Smooth muscle cell of the brain vasculature (primary cell): ENCODE measurements at places on chromosomes 1 and 21.

DNA sequence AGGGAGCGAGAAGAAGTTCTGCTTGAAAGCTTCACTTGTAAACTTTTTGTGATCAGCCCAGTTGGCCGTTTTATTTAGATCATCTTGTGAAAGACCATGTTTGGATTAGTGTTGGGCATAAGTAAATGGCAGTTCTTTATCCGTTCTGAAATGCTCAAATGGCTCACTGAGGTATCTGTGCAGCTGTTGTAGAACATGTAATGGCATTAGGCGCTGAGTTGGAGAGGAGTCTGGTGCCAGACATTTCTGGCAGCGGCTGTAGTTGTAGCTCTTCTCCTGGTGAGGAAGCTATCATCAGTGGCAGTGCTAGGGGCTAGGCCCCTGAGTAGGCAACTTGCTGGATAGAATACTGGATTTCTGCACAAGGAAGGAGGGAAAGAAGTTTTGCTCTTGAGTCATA is 321.6 kb downstream of the LMO4 start:
- DNase-seq: no peak

DNA sequence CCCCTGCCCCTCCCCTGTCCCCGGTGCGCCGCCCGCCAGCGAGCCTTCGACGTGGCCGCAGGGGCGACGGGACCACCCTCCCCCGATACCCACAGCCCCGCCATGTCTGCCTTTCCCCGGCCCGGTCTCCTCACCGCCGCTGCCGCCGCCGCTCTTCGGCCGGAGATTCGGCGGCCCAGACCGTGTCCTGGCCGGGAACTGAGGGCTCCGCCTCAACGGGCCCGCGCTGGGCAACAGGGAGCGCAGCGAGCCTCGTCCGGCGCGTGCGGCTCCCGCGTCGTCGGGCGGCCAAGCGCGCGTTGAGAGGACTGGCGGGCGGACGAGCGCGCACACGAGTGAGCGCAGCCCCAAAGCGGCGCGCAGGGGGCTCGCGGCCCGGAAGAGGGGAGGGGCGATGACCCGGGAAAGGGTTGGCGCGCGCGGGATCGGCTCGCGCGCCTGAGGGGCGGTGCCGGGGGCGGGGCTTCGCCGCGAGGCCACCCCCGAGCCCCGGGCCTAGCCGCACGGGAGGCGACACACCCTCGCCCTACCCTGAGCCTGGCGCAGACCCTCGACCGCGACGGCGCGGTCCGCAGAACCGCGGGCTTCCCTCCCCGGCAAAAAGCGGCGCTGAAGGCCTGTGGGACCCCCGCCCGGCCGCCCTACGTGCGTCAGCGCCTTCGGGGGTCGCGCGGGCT is at the start of gene BTG3:
TSS of gene BTG3 (minus strand) at position 337 of the 677 bp plus-strand sequence. CDS start 3,757 bp downstream, outside the sequence.
- peak; percentile 56 for DNase-seq

- no peak for DNase-seq
Measured at GRCh38 chr1:179876300-179876715, 1.3 kb downstream of the TOR1AIP2 start.

GRCh38 chr1:79811173-79811572 is 804.6 kb upstream of the ADGRL4 start:
- no peak for DNase-seq

- no peak for DNase-seq
Measured at GRCh38 chr1:46549697-46550681, 1.5 kb downstream of the KNCN start.

DNA sequence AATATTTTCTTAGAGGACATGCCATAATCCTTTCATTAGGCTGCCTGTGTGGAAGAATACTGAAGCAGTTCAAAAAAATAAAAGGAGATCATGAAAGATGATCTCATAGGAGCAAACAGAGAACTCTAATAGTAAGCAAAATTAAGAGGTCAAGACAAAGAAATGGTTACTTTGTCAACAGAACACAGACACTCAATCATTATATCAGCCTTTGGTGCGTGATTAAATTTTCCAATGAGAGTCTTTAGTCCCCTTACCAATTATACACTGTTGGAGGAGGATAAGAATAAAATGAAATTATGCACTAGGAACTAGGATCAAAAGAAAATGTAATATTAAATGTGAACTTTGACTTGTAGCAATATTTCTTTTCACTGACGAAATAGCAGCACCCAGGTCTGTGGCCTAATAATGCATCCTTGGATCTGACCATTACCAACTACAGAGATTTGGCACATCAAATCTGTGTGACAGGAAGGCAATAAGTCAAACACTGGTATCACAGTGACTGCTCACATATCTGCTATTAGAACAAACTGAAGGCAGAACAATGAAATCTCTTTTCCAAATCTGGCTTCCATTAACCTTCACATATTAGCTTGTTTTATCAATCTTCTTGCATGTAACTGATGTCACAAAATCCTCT is 1812.9 kb downstream of the PLA2G4A start:
- DNase-seq: no peak

DNA sequence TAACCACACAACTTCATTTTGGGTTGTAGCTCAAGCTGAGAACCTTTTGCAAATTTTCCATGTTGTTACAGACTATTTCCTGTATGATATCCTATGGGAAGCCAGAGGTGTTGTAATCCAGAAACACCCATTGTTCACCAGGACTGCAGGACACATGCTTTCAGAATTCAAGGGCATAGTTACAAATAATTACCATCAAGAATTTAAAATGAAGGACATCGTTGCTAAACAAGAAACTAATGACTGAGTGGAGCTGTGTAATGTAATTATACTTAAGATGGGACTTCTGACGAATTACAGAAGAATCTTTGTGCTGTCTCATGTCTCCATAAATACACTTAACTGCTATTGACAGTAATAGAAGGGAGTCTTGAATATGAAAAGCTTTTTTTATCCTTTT is 47.6 kb upstream of the HOOK1 start:
- no peak for DNase-seq

DNA sequence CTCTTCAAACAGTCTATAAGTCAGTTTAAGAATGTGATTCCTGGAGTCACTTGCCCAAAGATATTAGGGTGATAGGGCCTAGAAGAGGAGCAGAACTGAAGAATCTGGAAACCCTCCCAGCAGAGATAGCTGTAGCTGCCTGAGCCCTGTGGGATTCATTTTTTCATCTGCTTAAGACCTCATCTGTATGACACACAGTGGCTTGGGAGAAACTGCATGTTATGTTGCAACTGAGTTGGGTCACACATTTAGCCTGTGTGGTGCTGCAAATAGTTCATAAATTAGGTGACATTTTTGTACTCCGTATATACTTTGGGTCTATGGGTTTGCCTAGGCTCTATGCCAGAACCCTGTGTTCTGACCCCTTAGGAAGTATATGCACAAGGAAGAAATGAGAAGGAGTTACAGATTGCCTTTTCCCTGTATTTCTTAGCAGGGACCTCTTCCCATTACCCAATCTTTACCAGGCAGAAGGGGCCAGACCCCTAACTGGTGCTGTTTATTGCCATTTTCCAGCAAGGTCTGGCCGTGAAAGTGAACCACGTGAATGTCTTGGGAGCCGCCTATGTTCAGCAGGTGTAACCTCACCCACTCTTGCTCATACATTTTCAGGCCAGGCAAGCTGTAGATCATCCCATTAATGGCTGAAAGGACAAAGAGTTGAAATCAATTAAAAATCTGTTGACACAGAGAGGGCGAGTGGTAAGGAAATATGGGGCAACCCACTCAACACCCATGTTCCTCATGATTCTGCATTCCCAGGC is 41.9 kb upstream of the SLC19A2 start:
- DNase-seq: no peak

DNA sequence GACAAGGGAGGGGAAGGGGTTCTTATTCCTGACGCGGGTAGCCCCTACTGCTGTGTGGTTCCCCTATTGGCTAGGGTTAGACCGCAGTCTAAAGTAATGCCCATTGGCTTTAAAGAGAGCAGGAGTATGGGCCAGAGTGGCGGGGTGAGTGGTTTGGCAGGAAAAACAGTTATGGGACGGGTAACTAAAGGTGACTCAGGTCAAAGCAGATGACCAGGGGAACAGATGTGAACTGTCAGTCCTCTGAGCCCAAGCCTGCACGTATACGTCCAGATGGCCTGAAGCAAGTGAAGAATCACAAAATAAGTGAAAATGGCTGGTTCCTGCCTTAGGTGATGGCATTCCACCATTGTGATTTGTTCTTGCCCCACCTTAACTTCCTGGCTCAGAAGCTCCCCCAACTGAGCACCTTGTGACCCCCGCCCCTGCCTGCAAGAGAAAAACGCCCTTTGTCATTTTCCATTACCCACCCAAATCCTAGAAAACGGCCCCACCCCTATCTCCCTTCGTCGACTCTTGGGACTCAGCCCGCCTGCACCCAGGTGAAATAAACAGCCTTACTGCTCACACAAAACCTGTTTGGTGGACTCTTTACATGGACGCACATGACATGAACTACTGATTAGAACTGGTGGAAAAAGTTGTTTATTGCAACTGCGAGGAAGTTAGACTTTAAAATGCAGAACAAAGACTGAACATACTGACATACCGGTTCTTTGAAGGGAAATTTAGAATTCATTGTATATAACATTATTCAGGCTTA is 758 bp upstream of the ATAD3B start:
- no peak for DNase-seq

DNA sequence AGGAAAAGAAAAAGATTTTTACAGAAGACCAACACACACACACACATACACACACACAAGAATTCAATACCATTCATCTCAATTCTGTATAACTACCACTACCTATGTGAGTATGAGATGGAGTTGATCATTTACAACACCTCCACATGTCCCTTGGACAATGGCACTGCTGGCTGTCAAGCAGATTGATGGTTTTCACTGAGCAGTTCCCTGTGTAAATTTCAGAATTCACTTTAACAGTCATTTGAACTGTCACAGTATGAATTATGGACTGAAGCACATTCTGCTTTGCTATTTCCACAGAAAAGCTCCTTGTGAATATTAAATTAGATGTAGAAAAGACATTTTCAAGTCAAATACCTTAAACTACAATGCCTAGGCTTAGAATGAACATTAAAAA is 14.3 kb downstream of the KCNT2 start:
- no peak for DNase-seq

DNA sequence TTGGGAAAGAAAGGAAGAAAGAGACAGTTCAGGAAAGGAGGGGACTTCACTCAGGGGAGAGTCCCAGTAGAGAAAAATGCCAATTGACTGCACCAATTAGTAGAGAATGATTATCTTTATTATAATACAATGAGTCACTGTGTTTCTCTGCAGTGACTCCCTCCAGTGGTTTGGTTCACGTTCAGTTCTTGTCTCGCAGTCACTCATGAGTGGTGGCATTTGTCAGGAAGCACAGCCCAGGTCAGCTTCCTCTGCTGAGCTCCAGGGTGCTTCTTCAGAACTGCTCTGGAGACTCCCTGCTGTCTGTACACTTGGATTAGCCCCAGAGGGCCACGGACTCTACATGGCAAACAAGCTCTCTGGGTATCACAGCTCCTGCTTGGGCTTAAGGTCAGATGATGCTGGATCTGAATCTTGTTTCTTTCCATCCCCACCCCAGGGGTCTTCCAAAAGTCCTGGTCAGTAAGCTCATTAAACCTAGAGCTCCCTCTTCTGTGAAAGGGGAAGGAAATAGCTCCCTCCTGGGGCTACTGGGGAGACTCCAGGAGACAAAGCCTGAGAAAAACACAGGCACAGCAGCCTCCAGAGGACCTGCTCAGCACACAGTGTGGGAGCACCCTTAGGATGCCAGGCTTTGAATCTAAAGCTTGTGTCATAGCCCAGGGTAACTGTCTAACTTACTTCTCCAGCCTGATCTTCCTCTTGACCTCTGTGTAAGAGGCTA is 619.0 kb downstream of the AJAP1 start:
- no peak for DNase-seq

DNA sequence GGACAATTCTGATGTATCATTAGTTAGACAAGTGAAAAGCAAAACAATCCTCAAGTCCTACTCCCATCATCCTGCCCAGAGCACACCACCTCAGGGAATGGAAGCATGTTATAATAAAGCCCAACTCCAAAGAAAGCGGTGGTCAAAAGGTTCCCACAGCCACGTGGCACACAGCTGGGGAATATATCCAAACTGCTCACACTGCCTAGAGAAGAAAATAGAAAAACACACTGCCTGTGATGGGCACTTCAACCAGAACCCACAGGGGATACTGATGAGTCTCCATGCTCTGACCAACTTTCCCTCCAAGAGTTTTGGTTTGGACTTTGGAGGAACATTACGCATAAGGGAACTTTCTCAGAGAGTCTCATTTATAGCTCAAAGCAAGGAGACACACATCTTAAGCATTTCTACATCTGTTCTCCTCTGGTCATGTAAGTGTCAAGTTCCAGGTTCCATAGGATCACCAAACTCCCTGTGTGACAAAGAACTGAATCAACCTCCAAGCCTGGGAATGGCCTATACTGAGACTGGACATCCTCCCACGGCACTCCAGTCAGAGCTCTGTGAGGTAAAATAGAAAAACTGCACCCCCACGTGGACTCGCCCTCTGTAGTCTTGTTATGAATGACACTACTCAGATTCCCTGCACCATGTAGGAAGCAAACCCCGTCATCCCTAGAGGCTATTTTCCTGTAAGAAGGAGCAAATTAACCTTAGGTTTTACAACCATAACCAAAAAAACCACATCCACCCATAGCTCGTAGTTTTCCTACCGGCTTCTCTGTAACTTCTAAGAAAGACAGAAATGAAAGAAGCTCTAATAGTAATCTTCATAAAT is 12.2 kb downstream of the DSTYK start:
- DNase-seq: no peak

- no peak for DNase-seq
Measured at GRCh38 chr21:37164742-37165141, 91.7 kb downstream of the TTC3 start.

DNA sequence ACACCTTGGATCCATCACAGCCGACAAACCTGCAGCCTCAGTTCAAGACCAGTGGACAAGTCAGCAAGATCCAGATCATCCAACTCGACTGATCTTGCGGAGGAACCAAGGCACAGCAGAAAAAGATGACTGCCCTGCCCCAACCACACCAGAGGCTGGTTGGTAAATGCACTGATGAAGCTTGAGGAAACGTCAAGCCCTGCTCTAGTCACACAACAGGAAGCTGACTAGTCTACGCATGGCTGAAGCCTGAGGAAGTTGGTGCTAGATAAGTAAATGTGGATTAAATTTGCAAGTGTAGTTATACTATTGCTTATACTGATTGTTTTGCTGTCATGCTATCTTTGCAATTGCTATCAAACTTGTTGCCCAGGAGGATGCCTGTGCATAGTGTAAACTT is 89.0 kb downstream of the LIPI start:
- no peak for DNase-seq

DNA sequence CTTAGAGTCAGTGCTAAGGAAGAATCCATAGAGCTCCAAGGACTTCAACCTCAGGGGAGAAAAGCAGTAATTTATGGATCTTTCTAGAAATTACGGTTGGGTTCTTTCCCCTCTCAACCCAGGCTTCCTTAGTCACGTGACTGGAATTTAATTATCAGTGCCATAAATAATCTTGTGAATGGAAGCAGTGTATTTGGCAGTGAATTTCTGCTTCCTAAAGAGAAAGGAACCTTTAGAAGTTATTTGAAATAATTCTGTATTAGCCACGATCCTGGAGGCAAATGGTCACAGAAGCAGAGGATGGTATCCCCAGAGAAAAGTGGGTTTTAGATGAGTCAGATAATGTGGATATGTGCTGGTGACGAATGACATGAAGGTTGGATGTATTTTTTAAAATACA is 89.6 kb downstream of the NFIA start:
- no peak for DNase-seq
